ENCODE measurements at places on chromosomes 16 and 17.

DNA sequence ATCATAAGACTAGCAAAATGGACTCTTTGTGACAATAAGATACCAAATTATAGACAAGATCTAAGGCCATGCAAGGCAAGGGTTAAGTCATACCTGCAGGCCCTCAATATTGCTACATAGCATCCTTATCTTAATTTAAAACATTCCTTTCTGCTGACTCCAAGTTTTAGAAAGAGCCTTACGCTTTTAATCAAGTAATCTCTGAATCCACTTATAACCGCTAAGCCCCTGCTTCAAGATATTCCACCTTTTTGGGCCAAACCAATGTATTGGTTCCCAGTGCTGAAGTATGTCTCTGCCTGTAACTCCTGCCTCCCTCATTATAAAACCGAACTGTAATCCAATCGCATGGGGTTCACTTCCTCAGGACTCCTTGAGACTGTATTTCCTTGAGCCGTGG is 255.4 kb downstream of the PHKB start:
- DNase-seq: no peak

DNA sequence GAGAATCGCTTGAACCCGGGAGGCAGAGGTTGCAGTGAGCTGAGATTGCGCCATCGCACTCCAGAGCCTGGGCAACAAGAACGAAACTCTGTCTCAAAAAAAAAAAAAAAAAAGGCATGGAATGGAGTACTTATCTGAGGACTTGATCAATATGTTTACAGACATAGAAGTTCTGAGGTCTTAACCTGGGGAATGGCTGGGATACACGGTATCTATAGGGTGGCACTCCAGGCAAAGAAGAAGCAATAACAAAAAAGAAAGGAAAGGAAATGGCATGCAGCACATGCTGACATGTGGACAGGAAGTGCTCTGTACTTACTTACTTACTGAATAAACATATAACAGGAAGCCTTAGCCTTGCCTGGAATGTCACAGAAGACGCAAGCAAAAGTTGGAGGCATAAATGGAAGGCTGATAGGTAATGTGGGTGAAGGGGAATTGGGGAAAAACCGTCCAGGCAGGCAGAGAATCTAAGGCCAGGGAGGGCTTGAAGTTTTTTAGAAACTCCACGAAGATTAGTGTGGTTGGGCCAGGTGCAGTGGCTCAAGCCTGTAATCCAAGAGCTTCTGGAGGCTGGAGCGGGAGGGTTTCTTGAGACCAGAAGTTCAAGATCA is 10.1 kb upstream of the SPOP start:
- DNase-seq: no peak

DNA sequence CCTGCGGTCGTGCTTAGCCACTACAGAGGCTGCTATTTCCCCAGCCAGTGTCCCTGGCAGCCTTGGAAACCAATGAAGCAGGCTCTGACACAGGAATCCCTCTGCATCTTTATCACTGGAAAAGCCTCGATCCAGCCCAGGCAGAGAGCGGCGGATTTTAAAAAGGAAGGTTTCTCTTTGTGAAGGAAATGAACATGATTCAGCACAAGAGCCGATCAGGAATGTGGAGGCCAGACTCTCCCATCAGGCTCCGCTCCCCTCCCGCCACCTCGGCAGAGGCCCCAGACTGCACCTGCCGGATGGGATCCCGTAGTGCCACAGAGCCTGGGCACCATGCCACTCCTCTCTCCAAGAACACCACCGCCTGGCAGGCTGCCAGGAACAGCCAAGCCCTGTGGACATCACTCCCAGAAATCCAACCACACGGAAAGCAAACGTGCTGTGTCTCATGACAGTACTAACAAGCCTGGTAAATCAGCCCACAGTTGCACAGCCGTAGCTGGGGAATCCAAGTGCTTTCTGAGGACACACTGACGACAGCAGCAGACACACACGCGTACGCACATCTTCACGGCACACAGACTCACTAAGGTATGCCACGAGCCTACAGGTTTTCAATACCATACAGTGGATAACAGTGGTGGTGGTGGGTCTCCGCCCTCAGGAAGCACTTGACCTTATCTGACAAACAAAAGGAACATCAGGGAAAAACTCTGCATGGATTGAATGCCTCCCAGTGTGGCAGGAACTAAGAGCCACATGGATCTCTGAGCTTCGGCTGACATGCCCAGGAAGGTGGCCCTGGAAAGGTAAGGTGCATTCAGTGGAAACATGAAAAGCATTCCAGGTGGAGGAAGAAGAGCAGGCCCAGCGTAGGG is 5.4 kb downstream of the LRRC75A start:
- DNase-seq: no peak

- no peak for DNase-seq
These were observed 3.6 kb upstream of the ITGA3 start for GRCh38 chr17:50052241-50052796.

GRCh38 chr17:47287639-47288038 is 34.0 kb downstream of the ITGB3 start:
- no peak for DNase-seq

DNA sequence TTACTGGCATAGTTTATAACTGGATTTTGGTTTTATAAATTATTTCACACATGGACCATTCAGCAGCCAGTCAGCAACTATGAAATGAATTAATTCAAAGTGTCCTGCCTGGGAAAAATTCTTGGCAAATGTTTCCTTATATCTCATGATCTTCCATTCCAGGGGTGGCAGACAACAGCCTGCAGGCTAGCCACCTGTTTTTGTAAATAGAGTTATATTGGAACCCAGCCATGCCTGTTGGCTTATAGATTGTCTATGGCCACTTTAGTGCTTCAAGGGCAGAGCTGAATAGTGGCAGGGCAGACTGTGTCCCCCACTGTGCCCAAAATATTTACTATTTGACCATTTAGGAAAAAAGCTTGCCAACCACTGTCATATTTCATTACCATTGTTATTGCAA is 613.7 kb downstream of the TMEM114 start:
- no peak for DNase-seq

DNA sequence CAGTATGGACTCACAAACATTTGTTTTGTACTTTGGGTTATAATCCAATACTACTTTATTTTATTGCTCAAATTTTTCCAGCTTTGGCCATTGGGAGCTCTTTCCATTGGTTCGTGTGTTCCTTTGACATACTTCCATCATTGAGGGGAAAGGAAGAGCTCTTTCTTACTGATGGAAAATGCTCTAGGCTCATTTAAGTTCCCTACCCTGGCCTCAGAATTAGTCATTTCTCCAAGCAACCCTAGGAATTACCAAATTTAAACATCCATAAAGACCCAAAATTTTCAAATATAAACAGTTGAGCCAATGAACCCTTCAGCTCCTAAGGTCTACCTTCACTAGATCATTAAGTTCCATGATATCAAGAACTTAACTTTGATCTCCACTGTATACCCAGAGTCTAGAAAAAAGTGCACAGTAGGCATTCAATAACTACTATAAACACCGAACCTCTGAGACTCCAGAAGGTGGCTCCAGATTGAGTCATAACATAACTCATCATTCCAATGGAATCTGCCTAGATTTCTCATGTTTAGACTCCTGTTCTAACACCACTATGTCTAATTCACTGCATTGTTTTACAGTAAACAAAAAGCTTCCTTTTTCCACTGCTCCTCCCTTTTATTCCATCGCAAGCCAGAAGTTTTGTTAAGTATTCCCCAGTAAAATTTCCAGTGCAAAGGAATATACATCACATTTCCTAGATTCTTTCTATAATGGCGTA is 39.0 kb downstream of the SMURF2 start:
- no peak for DNase-seq

GRCh38 chr16:89565506-89566372 is 5.3 kb downstream of the RPL13 start:
- DNase-seq: no peak

GRCh38 chr17:10077561-10078299 is 120.7 kb downstream of the GAS7 start:
- no peak for DNase-seq

Data from activated CD4-positive, CD25-positive, alpha-beta regulatory T cell (primary cell).